ENCODE measurements at places on chromosomes 4 and X. TPM values are rescaled to one million over a fixed set of nuclear protein-coding genes. Genes with fewer than 3 reads are reported as not detected.
A peak's percentile ranks its signal among the peaks of the same experiment; 100 is the strongest.

Gene SSX1
- polyA plus RNA-seq = not detected

Gene GAGE12E
- polyA plus RNA-seq = not detected

Gene JCHAIN
- polyA plus RNA-seq = 2.3 TPM

- H3K27me3 ChIP-seq = no peaks in the 10 kb centered on the region
- H3K4me3 ChIP-seq = no peak overlapping the region
- no peaks in the 10 kb centered on the region for H3K36me3 ChIP-seq
- H3K27ac ChIP-seq = no peak overlapping the region
- DNase-seq = peak; percentile 25
Observed at GRCh38 chrX:110412971-110413726, 54.5 kb downstream of the RTL9 start.

GRCh38 chr4:41160856-41161255 is 53.5 kb downstream of the APBB2 start:
- H3K36me3 ChIP-seq = no peaks in the 10 kb centered on the region
- H3K27me3 ChIP-seq = no peaks in the 10 kb centered on the region
- H3K4me3 ChIP-seq = no peak overlapping the region
- DNase-seq = no peak

DNA sequence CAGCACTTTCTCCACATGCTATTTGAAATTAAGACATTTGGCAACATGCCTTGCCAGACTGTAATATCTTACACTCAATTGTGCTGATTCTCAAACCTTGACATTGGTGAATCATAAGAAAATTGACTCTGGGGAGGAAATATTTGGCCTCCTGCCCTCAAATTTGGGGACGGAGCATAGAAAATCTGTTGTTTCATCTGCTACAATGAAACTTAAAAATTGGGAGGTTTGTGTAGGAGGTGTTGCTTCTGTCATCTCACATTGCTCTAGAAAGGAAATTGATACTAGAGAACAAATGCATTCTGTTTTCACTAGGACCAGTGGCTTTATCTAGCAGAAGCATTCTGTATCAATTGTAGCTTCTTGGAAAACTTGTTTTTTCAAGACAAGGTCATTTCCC is 5.3 kb downstream of the OCRL start:
- H3K27ac ChIP-seq = no peak overlapping the region
- no peaks in the 10 kb centered on the region for H3K36me3 ChIP-seq
- H3K4me3 ChIP-seq = no peak overlapping the region
- no peaks in the 10 kb centered on the region for H3K27me3 ChIP-seq
- no peak for DNase-seq

GRCh38 chrX:135420831-135421230 is 913 bp upstream of the SMIM10L2A start:
- no peak for DNase-seq
- no peaks in the 10 kb centered on the region for H3K36me3 ChIP-seq
- H3K4me1 ChIP-seq = no peaks in the 10 kb centered on the region
- H3K27me3 ChIP-seq = no peaks in the 10 kb centered on the region
- H3K27ac ChIP-seq = no peak overlapping the region
- H3K4me3 ChIP-seq = no peak overlapping the region

GRCh38 chr4:184166736-184167135 is 50.9 kb downstream of the ENPP6 start:
- DNase-seq = no peak
- H3K36me3 ChIP-seq = no peaks in the 10 kb centered on the region
- H3K27me3 ChIP-seq = peaks cover 3% of the 10 kb centered on the region
- H3K4me3 ChIP-seq = no peak overlapping the region
- no peak overlapping the region for H3K27ac ChIP-seq
- H3K4me1 ChIP-seq = no peaks in the 10 kb centered on the region

GRCh38 chr4:26410385-26411293 is 79.6 kb downstream of the CCKAR start:
- no peaks in the 10 kb centered on the region for H3K36me3 ChIP-seq
- no peak overlapping the region for H3K4me3 ChIP-seq
- no peaks in the 10 kb centered on the region for H3K4me1 ChIP-seq
- no peak overlapping the region for H3K27ac ChIP-seq

DNA sequence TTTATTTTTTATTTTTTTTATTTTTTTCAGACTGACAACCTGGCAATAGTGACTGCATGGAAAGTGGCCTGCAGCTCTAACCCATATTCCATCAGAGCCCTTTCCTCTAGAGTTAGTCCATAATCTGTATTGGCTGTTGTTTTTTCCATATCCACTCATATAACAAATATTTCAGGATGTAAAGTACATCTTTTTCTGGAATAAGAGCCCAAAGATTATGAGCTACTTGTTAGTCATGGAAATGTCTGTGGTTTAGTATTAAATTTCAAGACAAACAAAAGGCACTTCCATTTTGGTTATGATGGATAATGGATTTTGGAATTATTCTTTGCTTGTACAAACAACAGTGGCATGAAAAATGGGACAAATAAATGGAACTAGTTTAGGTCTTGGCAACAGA is 296.0 kb upstream of the HS3ST1 start:
- no peaks in the 10 kb centered on the region for H3K27me3 ChIP-seq
- no peak overlapping the region for H3K4me3 ChIP-seq
- H3K36me3 ChIP-seq = no peaks in the 10 kb centered on the region
- no peak overlapping the region for H3K27ac ChIP-seq
- no peak for DNase-seq
- no peaks in the 10 kb centered on the region for H3K4me1 ChIP-seq
